ENCODE measurements at places on chromosomes 13 and 19. TPM values are rescaled to one million over a fixed set of nuclear protein-coding genes. Genes with fewer than 3 reads are reported as not detected.

FAM83E gene
- total RNA-seq: 0.38 TPM

ZNF865 gene
- total RNA-seq: 0.53 TPM

TTC9B gene
- not detected for total RNA-seq

PRR36 gene
- not detected for total RNA-seq

SYNE4 gene
- total RNA-seq: 0.08 TPM

CCDC194 gene
- not detected for total RNA-seq

ZNF177 gene
- total RNA-seq: 1.1 TPM

ZNF208 gene
- 1.4 TPM for total RNA-seq

MATK gene
- 0.70 TPM for total RNA-seq

ZNF563 gene
- total RNA-seq: 3.7 TPM

DDA1 gene
- total RNA-seq: 34.8 TPM

ZNF583 gene
- 12.6 TPM for total RNA-seq

PABPC3 gene
- 0.08 TPM for total RNA-seq

F7 gene
- not detected for total RNA-seq

MAST1 gene
- not detected for total RNA-seq

KLK1 gene
- not detected for total RNA-seq

PDX1 gene
- not detected for total RNA-seq

THAP8 gene
- total RNA-seq: 1.1 TPM

SSC5D gene
- total RNA-seq: 5.7 TPM

BRME1 gene
- 0.45 TPM for total RNA-seq

LGALS14 gene
- total RNA-seq: 0.08 TPM

PLIN5 gene
- not detected for total RNA-seq

MLLT1 gene
- total RNA-seq: 2.3 TPM

PPM1N gene
- 0.35 TPM for total RNA-seq

LHB gene
- total RNA-seq: not detected

Measured in smooth muscle cell of the coronary artery (primary cell).